ENCODE measurements at places on chromosomes 2 and 18. TPM values are rescaled to one million over a fixed set of nuclear protein-coding genes. Genes with fewer than 3 reads are reported as not detected.

DNA sequence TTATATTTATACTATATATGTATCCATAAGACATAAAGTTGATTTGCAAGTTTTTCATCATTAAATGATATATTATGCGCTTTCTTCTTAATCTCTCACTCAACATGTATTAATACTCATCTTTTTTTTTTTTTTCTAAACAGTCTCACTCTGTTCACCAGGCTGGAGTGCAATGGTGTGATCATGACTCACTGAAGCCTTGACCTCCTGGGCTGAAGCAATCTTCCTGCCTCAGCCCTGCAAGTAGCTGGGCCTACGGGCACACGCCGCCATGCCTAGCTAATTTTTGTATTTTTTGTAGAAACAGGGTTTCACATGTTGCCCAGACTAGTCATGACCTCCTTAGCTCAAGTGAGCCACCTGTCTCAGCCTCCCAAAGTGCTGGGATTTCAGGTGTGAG is 51.4 kb upstream of the MAP4K3 start:
- H3K36me3 ChIP-seq: no peaks in the 10 kb centered on the region
- no peaks in the 10 kb centered on the region for H3K27me3 ChIP-seq
- H3K27ac ChIP-seq: no peak overlapping the region
- H3K4me3 ChIP-seq: no peak overlapping the region
- DNase-seq: no peak

GRCh38 chr2:45332094-45332493 is 279.0 kb downstream of the SRBD1 start:
- no peak for DNase-seq
- no peaks in the 10 kb centered on the region for H3K36me3 ChIP-seq
- peaks cover 4% of the 10 kb centered on the region for H3K27me3 ChIP-seq
- no peak overlapping the region for H3K4me3 ChIP-seq

- DNase-seq: no peak
- peaks cover 6% of the 10 kb centered on the region for H3K27me3 ChIP-seq
- no peak overlapping the region for H3K27ac ChIP-seq
- peaks cover 5% of the 10 kb centered on the region for H3K4me1 ChIP-seq
Observed at GRCh38 chr2:635687-636621, 41.3 kb downstream of the TMEM18 start.

DNA sequence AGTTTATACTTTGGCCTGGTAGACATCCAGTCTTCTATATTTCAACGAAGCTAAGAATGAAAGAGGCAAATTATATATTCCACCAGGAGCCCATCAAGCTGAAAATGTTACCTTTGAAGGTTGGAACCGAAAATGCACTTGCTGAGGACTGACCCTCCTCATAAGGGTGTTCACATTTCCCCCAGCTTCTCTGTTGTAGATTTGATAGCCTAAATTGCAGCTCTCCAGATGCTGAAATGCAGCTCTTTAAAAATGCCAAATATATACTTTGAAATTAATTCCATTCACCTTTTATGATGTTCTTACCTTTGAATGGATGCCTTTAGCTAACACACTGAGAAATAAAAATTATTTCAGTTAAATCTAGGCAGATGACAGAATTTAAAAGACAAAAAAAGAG is 1.8 kb upstream of the FIGN start:
- peak overlapping the region; percentile 85 for H3K4me3 ChIP-seq
- no peak for DNase-seq
- peak overlapping the region; percentile 98 for H3K27ac ChIP-seq
- H3K4me1 ChIP-seq: peaks cover 28% of the 10 kb centered on the region

DNA sequence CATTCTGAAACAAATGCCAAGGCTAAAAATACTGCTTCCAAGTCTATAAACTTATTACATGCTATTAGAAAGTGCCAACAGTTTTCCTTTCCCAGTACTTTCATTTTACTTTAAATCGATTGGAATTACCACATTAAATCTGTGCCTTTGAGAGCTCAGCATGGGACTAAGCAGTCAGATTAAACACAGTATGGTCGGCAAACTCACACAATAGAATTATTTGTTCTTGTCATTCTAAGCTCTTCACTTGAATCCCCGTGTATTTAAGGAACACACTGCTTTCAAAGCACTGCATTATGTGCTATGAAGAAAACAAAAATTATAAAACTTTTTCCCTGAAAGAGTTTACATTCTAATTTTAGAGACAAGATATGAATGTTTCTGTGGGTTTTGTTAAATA is 444.4 kb upstream of the SLC39A10 start:
- H3K4me3 ChIP-seq: no peak overlapping the region
- no peak for DNase-seq
- H3K27ac ChIP-seq: no peak overlapping the region
- no peaks in the 10 kb centered on the region for H3K36me3 ChIP-seq

Gene SCN7A
- 3.3 TPM for total RNA-seq

Gene CYP27A1
- total RNA-seq: 16.4 TPM

Data from progenitor cell of endocrine pancreas (in vitro differentiated cells).